ENCODE measurements at places on chromosomes 7 and 10. TPM values are rescaled to one million over a fixed set of nuclear protein-coding genes. Genes with fewer than 3 reads are reported as not detected.

DNA sequence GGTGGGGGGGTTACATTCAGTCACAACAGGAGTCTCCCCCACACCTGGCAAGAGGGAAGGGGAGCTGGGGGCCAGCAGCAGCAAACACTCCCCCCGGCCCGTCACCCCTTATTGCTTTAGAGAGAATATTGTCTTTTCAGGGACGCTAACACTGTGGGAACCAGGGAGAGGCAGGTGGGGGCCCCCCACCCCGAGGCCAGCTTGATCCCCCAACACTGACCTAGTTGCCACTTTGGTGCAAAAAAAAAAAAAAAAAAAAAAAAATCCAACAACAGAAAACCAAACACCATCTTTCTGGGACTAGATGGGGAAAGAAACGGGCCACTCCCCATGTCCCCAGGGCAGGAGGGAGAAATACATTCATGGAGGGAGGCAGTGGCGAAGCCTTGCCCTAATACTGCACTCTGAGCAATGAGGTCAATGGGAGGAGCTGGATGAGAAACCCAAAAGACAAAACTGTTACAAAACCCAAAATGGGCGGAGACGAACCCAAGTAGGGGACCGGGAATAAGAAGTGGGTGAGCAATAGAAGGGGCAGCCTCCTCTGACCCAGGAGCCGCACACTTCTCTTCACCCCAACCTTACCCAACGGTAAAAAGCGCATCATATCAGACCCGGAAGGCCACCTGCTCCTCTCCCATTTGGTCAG lies 6.5 kb downstream of the GNB2 start:
- no peak for DNase-seq

- DNase-seq: no peak
These were observed 18.6 kb upstream of the ADGRA1 start for GRCh38 chr10:133069033-133069525.

Gene PLXNA4
- polyA plus RNA-seq: 13.1 TPM

Gene CRYGN
- 3.1 TPM for polyA plus RNA-seq

DNA sequence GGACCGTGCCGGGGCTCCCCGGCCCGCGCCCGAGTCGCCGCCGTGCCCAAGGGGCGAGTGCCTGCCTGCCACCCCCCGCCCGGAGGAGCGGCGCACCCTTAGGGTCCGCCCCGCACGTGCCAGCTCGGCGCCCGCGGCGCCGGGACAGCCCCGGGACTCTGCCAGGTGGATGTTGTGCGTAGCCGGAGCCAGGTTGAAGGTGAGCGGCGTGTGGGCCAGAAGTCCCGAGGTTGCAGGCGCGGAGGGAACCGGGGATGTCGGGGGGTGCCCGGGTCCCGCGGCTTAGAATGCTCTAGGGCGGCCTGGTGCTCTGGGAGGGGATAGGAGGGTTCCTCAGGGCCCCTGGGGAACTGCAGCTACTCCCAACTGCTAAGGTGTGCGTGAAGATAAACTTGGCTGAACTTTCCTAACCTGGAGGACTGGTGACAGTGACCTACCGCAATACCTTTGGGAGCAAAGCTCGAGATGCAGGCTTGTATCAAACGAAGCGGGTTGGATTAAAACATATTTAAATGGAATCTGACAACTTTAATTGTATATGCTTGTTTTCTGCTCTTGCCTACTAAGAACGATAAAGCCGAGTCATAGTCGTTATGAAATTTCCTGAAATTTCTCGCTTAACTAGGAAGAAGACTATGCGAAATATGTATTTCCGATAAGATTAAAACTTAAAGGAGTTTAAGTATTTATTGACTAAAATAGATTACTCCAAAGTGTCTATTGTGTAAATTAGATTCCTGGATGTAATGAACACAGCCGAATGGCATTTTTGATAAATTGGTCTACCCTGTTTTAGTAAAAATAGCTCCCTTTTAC lies at the start of gene CUX1:
Gene CUX1, plus strand, starts transcription at position 156 of the 816 bp plus-strand sequence. Its CDS starts 14 bp downstream, at position 170.
- DNase-seq: no peak

DNA sequence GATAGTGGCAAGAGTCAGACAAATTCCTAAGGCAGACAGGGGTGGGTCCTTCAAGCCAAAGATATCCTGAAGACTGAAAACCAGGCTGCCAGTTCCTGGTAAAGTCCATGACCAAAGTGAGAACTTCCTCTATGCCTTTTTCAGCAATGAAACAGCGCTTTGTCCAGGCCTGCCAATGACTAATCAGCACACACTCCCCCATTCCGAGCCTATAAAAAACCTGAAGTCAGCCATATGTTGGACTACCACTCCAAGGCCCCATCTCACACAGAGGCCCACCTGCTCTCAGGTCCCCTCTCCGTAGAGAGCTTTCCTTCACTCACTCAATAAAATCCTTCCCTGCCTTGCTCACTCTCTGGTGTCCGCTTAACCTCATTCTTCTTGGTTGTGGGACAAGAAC lies 402.2 kb downstream of the ANKRD7 start:
- DNase-seq: no peak

Gene CDHR1
- 0.96 TPM for polyA plus RNA-seq

Gene MKLN1
- polyA plus RNA-seq: 42.9 TPM

- no peak for DNase-seq
These were observed 458.1 kb downstream of the RPS24 start for GRCh38 chr10:78491812-78492211.

- DNase-seq: no peak
These were observed 236.7 kb upstream of the KLF14 start for GRCh38 chr7:130970696-130971095.

GRCh38 chr10:127408112-127408710 lies 140.9 kb upstream of the NPS start:
- DNase-seq: no peak

GRCh38 chr7:79084423-79084822 lies 369.0 kb downstream of the MAGI2 start:
- no peak for DNase-seq

- DNase-seq: peak; percentile 93
These were observed at the start of gene MICU1 for GRCh38 chr10:72625608-72626443. Gene MICU1, minus strand, starts transcription at chr10:72626079. Its CDS starts 59,286 bp downstream, at chr10:72566793.

DNA sequence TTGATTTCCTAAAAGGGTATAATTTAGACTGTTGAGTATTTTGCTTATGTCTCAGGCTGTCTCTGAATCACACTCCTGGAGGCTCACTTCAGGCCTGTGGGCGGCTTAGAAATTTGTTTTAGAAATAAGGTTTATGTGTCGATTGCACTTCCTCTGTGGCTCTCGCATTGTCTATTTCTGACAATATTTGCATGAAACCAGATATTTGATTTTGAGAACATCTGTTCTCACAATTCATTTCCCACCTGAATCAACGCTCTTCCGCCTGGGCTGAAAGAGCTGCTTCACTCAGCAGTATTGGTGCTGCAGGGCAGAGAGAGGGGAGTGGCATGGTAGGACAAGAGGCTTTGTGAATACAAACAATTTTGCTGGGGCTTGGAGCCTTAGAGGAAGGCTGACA lies 262.0 kb downstream of the ADRA2A start:
- DNase-seq: no peak

DNA sequence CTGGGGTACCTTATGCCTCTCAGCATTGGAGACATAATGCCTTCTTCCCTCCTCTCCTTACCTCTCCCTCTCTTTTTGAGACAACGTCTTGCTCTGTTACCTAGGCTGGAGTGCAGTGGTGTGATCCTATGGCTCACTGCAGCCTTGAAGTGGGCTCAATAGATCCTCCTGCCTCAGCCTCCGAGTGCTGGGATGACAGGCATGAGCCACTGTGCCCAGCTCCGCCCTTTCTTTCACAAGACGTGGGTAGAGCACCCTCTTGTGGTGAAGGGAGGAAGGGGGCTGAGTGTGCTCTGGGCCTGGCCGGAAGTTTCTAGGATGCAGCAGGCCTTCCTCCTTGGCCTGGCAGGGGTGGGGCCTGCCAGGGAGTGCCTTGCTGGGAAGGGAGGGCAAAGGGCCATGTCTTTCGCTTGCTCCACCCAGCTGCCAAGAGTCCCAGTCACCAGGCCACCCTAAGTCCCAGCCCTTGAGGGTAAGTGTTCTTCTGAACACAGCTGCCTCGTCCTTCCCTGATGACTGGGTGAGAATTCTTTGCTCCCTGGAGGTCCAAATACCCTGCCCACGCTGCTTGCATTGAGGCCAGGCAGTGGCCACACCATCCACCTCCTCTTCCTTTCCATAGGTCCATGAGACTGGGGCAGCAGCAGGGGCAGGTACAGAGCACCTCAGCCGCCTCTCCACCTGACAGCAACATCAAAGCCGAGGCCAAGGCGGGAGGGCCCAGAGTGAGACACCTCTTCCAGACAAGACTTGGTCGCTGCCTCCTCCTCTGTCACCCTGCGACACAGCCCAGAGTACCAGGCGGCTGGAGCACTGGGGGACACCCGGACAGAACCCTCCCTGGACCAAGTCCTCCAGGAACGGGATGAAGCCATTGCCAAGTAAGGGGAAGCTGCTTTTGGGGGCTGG lies 3.7 kb downstream of the ABHD11 start:
- DNase-seq: no peak

DNA sequence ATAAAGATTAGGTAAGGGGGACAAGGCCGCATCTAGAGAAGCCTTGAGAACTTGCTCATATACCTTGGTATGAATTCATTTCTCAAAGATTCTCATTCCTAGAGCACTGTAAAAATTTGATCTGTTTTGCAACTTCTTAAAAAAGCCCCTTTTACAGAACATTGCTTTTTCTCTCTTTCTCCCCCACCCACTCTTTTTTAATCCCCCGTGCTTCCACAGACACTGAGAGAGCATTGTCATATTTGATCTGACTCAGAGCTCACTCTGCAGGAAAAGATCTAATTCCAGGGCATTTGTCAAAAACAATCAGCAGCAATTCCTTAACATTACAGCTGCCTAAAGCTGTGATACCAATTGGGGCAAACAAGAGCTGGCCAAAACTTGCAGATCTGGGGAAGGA lies 92.0 kb downstream of the ARHGAP22 start:
- DNase-seq: no peak

Gene SLC26A4
- polyA plus RNA-seq: 7.9 TPM

Gene FAM24B
- polyA plus RNA-seq: 4.6 TPM

Gene MOGAT3
- polyA plus RNA-seq: 1.1 TPM

DNA sequence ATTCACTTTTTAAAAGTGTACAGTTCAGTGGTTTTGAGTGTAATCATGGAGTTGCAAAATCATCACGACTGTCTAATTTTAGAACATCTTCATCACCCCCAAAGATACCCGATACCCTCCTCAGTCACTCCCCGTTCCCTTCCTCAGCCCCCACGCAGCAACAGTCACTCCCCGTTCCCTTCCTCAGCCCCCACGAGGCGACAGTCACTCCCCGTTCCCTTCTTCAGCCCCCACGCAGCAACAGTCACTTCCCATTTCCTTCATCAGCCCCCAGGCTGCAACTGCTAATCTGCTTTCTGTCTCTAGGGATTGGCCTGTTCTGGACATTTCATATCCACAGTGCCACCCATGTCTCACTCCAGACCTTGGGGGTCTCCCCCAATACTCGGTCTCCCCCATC lies 161.6 kb upstream of the PPP2R2D start:
- no peak for DNase-seq

DNA sequence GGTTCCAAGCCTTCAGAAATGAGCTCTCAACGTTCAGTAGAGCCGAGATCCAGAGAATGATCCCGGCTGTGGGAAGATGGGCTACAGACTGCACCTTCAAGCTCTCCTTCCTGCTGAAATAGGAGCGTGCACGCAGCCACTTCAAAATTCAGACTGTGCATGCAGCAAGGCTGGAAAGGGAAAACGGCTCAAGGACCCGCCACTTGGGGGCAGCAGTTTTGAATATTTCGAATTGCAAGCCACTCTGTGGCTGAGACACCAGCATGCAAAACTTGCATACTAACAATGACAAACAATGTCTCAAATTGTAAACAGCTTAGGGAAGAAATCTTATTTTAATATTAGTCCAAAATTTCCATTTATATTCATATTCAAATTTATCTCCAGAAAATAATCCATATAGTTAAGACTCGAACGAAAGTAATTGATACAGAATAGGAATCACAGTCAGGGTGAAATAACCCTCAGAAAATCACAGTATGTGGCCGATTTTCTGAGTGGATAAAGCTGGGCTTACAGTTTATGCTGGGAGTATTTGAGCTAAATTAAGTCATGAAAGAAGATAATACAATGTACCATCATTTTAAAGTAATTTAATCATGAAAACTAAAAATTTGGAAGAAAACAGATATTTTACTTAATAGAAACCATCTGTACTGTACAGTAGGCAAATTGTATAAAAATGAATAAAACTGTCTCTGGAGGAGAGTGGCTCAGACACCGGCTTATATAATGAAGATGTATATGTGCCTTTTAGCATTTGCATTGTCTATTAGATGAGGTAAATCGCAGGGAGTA lies 137.9 kb upstream of the MKI67 start:
- peak; percentile 38 for DNase-seq

- DNase-seq: no peak
These were observed 31.1 kb downstream of the SCART1 start for GRCh38 chr10:133484818-133485217.

Gene GBX1
- polyA plus RNA-seq: 0.22 TPM

- DNase-seq: no peak
These were observed 34.1 kb downstream of the EGFR start for GRCh38 chr7:55052741-55053427.

DNA sequence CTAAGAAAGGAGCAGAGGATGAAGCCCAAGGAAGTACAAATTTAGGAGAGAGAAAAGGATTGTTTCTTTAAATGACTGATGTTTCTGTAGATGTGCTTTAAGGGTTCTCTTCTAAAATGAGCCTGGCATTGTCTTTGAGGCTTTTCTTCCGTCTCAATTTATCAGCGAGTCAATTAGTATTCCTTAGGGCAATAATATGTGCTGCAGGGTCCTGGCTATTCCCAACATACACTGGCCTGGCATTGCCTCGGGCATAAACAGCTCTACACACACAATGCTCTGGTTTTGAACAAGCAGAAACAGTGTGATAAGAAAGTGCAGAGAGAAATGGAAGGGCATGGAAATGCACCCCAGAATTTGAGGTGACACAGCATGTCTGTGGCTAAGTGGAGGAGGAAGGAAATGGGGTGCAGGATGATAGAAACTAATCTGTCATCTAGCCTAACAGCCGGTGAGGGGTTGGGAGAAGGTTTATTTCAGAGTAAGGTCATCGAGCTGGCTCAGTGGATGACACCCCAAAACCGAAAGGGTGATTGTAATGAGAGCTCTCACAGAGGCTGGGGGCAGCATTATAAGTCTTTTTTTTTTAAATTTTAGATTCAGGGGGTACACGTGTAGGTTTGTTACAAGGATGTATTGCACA lies 67.5 kb upstream of the ARHGAP21 start:
- no peak for DNase-seq

DNA sequence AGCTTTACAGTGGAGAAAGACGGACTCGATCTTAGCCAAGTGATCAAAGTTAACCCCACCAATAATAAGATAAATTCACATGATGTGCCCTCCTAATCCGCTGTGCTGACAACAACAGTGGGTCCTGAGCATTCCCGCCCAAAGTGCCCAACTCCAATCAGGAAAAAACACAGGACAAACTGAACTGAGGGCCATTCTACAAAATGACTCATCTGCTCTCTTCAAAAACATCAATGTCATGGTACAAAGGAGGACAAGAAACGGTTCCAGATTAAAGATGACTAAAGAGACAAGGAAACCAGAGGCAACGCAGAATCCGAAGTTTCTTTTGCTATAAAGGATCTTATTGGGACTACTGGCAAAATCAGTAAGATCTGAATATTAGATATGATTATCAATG lies 79.4 kb downstream of the CTBP2 start:
- DNase-seq: no peak

DNA sequence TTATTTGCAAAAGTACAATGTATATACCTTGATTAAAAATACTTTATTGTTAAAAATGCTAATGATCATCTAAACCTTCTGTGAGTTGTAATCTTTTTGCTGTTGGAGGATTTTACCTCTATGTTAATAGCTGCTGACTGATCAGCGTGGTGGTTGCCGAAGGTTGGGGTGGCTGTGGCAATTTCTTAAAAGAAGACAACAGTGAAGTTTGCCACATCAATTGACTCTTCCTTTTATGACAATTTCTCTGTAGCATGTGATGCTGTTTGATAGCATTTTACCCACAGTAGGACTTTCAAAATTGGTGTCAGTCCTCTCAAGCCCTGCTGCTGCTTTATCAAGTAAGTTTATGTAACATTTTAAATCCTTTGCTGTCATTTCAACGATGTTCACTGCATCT lies 16.9 kb upstream of the ENTPD1 start:
- DNase-seq: no peak
